ACHN (cell line): ENCODE measurements at places on chromosomes 11 and 22.

- DNase-seq = no peak
Observed at GRCh38 chr11:77199137-77199745, 71.2 kb downstream of the MYO7A start.

DNA sequence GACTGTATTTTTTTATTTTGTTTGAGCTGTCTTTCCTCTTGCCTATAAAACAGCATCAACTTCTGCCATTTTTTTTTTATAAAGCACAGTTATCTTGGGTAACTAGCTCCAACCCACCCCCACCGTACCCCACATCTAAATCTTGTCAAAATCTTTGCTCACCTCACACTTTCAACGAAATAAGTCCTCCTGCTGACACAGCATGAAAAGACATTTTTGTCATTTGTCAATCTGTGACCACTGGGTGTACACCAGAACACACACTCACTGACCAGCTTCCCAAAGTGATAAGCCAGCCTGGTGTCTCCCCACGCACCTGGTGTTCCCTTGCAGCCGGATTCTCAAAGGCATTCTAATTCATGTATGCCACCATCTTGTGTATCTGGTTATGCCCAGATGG, 1.7 kb upstream of the TECTA start:
- no peak for DNase-seq

GRCh38 chr11:14522801-14523200, 2.6 kb upstream of the PSMA1 start:
- no peak for DNase-seq

DNA sequence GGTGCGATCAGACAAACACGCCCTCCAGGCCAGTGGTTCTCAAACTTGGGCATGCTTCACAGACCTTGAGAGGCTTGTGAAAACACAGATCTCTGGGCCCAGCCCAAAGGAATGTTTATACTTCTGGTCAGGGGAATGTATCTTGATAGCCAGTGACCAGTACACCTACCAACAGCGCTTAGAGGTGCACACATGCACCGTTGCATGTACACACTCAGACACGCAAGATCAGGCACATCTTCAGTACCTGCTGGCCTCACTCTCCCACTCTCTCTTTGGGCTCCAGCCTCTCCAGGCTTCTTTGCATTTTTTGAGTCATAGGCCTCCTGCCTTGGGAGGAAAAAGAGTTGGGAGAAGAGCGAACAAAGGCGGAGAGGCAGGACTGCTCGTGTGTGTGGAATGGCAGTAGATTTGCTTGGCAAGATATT, 11.7 kb upstream of the FXYD6 start:
- DNase-seq = no peak

- DNase-seq = no peak
Observed at GRCh38 chr22:43303166-43303565, 40.0 kb downstream of the SCUBE1 start.
